ENCODE measurements at places on chromosomes 3 and 15.

DNA sequence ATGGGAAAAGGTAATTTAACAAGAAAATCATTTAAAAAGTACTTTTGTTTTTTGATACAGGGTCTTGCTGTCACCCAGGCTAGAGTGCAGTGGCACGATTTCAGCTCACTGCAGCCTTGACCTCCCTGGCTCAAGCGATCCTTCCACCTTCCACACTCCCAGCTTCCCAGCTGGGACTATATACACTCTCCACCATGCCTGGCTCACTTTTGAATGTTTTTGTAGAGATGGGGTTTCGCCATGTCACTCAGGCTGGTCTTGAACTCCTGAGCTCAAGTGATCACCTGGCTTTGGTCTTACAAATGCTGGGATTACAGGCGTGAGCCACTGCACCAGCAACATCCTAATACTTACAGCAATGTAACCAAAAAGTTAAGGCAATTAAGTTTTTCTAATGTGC, 3.5 kb upstream of the ZBTB11 start:
- no peak for DNase-seq

DNA sequence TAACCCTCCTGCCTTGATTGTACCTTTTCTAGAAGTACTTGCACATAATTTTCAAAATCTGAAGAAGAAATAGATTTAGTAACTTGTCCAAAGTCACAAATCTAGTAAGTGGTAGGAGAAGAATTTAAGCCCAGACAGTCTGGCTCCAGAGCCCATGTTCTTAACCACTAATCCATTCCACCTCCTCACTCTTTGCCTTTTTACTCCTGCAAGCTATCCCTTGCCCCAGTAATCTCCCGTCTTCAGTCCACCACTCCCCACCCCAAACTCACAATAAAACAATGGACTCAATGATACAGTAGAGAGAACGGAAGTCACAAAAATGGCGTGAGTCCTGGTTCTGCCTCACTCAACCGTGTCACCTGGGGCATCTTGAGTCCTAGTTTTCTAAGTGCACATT, 48.7 kb downstream of the SETMAR start:
- DNase-seq: no peak

- no peak for DNase-seq
These were observed 30.8 kb downstream of the LAMP3 start for GRCh38 chr3:183131735-183132134.

DNA sequence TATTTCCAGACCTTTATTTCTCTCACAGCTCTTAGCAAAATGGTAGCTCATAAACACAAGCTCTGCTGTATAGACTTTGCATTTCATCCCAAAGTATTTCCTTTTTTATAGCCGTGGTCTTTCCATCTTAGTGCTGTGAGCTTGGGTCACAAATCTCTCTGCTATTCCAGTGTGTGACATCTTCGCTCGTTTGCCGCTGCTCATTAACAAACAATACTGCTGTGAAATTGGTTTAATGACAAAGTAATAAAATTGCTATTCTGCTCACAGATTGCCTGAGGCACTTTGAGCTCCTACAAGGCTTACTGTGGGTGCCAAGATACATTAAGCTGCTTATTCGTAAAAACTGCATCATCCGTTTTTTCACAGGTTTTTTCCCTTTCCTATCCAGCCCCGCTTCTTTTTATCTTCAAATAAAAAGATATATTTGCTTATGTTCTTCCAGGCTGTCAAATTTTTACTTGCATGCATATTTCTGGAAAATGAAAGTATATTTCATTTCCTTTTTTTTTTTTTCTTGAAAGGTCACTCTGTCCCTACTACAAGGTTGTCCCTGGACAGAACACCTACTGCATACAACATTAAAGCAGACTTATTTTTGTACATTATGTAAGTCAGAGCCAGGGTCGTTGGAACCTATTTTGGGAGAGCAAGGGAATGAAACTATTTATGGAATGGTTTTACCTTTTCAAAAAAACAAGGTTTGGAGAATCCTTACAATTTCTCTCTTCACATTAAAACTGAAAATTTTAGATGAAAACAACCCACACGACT, 174.5 kb downstream of the MEIS2 start:
- DNase-seq: no peak

GRCh38 chr3:53169045-53169831, 8.2 kb downstream of the PRKCD start:
- DNase-seq: peak; percentile 82

DNA sequence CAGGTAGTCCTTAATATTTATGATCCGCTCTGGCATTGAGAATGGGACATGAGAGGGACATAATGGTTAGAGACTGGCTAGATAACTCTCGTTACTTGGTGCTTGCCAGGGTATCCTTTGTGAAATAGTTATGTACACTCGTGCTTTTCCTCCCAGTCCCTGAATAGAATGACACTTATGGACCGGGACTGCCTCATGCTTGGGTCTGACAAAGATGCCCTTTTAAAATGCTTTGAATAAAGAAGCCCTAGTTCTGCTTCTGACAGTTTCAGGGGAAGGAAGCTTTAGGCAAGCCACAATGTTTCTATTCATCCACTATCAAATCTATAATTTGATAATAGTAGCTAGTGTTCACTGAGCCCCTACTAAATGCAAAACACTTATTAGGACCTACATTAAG, 29.4 kb downstream of the POLR2M start:
- DNase-seq: no peak

GRCh38 chr15:70361106-70361505, 263.4 kb upstream of the TLE3 start:
- no peak for DNase-seq

- peak; percentile 94 for DNase-seq
These were observed 9.7 kb upstream of the EIF1B start for GRCh38 chr3:40299721-40300335.

- no peak for DNase-seq
These were observed 14.9 kb upstream of the LRRC58 start for GRCh38 chr3:120364101-120364500.

- no peak for DNase-seq
These were observed 58.2 kb downstream of the QTRT2 start for GRCh38 chr3:114114719-114115118.

- DNase-seq: no peak
These were observed 212.5 kb upstream of the GADL1 start for GRCh38 chr3:31106912-31107311.

DNA sequence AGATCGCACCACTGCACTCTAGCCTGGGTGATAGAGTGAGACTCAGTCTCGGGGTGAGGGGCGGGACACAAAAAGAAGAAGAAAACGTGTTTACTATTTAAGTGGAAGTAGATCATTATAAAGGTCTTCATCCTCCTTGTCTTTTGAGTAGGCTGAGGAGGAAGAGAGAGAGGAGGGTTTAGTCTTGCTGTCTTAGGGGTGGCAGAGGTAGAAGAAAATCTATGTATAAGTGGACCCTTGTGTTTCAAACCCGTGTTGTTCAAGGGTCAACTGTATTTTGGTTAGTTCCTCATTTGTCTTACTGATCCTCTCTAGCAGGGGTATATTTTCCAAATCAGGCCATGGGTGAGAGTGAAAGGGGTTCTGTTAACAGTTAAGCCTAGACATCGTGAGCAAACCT, 40.1 kb downstream of the TRIM71 start:
- no peak for DNase-seq

GRCh38 chr15:71844916-71845315, 34.6 kb downstream of the NR2E3 start:
- DNase-seq: no peak

- DNase-seq: no peak
These were observed 95.2 kb downstream of the SLMAP start for GRCh38 chr3:57851304-57851703.

DNA sequence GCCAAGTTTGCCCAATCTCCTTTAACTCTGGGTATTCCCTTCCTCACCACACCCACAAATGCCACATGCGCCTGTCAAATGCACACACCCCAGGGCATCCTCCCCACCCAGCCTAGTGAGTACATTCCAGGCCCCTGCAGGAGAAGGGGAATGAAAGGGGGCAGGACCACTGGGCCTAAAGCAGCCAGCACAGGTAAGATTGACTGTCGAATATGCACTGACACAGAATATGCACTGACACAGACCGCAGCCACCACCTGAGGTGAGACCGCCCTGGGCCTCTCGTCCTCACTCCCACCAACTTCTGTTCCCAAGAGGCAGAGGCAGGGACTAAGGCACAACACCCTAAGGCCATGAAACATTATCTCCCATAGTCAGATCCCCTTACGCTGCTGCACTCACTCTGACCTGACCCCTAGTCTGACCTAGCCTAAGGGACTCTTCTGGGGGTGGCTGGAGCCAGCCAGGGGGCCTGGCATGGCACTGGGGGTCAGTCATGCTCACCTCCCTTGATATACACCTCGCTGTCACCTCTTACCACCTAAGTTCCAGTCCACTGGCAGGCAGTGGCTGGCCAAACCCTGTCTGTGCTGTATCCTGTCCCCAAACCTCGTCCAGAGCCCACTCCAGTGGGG, 10.8 kb downstream of the AP3B2 start:
- DNase-seq: no peak

DNA sequence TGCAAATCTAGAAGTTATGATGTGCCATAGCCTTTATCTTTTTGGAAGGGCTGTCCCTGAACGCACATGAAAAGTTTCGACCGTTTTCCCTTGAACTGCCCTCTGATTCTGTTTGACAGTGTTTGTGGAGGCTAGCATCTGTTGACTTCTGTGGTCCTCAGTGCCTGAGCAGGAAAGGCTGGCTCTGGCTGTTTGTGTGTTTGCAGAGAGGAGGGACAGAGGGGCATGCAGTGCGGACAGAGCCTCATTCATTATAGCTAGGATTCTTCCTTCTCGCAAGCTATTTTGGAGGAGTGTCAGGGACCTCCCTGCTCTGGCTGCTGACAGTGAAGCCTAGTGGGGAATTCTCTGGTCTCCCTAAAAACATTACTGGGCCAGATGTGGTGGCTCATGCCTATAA, 64.5 kb downstream of the CDAN1 start:
- DNase-seq: no peak

DNA sequence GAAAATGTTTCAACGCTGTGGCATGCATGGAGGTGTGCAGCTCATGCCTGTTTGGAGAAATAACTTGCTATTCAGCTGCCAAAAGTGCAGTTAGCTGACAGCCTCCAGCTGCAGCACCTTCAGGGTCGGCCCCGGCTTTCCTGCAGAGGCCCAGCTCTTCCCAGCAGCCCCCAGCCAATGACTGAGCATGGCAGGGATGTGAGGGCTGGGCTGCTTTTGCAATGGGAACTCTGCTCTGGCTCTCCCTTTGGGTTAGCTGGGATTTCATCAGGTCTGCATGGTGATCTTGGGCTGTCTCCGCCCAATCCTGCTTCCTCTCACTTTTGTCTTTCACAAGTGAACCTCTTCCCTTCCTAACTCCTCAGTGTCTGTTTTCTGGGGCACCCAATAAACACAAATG, 396.6 kb downstream of the EPHB1 start:
- DNase-seq: no peak

GRCh38 chr3:25448750-25449692, 21.0 kb downstream of the RARB start:
- no peak for DNase-seq

GRCh38 chr3:62361261-62361660, 12.1 kb downstream of the FEZF2 start:
- DNase-seq: no peak

DNA sequence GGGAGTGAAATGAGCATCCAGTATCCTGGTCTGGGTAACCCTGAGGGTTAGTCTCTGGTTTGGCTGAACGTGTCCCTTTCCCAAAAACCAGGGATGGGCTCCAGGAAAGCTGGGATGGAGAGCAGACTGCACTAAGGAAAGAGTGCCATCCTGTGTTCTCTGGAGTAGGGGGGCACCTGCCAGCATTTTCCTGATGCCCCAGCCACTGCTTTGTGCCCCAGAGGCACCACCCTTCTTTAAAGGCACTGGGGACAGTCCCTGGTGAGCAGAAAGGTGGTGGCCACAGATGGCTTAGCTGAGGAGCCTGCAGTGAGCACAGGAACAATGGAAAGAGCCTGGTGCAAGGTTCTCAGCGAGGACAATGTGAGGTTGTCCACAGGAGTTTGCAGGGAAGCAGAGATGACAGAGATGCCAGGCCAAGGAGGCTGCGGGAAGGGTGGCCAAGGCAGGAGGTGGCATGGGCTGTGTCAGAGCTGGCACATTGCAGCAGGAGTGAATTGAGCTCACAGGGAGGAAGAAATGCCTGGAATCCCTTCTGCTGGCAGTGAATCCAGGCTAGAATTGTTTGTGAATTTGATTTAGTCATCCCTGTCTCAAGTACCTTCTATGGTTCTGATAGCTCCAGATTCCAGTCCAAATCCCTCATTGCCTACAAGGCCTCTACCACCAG, 39.9 kb downstream of the AMOTL2 start:
- no peak for DNase-seq

DNA sequence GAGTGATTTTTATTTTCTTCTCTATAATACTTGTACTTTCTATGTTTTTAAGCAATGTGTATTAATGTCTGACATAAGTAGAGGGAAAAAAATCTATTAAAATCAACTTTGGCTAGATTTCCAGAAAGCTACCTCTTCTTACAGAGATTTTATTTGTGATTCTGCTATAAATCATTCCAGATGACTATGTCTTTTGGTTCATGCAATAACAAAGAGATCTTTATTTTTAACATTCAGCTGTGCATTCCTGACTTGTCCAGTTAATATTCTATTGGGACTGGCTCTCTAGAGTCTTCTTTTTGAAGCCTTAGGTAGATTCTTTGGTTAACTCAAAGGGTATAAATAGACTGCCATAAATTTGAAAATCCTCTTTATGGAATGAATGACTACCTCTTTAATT, 74.3 kb upstream of the ARPP21 start:
- no peak for DNase-seq

GRCh38 chr3:172869368-172869771, 118.8 kb downstream of the ECT2 start:
- DNase-seq: no peak

- no peak for DNase-seq
These were observed 6.2 kb upstream of the EHD4 start for GRCh38 chr15:41978534-41978933.

- DNase-seq: no peak
These were observed 269.2 kb downstream of the PDCD6IP start for GRCh38 chr3:34067536-34068051.

- peak; percentile 58 for DNase-seq
These were observed 22.1 kb downstream of the PPP2R3A start for GRCh38 chr3:135987661-135988060.

DNA sequence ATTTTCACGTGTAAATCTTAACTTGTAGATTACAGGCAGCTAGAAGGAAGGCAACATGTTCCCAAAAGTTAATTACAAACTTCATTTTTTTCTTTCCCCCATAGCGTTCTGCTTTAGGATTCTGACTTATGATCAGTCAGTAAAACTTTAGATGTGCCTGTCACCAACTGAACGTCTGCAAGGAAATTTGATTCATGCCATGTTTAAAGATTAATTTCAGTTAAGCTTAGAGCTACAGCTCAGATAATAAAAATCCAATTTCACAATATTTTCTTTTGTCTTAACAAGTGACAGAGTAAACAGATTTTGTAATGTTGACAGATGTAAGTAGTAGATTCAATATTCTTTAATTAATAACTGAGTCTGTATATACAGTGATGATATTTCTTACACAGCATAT, 253.1 kb downstream of the NFKBIZ start:
- DNase-seq: no peak

GRCh38 chr15:69015591-69015990, 1.1 kb downstream of the NOX5 start:
- no peak for DNase-seq

GRCh38 chr3:158920371-158920770, 118.5 kb downstream of the MFSD1 start:
- no peak for DNase-seq

- peak; percentile 19 for DNase-seq
These were observed 125.1 kb upstream of the SLC25A36 start for GRCh38 chr3:140816372-140817195.

All from suppressor macrophage (primary cell).